ENCODE measurements at places on chromosomes 7 and 10.

DNA sequence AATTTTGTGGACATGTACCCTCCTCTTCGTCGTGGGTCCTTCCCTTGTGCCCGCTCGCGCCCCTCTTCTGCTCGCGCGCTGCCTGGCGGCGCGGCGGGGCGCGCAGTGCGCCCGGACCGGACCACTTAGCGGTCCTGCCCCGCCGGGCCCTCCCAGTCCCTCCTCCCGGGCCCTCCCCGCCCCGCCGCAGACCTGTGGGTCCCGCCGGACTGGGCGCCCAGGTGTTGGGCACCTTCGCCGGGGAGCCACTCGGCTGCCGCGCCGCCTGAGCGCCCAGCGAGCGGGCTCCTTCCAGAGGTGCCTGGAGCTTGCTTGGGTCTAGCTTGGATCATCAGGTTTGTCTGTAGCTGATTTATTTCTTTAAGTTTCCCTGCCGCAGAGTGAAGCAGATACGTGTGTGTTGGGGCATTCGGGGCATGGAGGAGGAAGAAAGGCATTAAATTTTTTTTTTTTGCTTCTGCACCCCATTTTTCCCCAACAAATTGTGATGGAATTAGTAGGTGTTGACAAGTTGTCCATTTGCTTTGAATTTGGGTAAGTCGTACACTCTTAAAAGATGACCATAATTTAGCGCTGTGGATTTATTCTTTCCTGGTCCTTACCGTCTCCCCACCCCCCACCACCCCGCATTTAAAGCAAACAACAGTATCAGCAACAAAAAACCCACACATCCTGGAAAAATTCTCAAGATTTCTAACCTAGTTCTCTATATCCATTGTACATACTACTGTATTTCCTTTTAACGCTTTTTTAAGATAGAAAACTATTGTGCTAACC is 905 bp downstream of the C1GALT1 start:
- peak; percentile 47 for DNase-seq

- DNase-seq = no peak
Observed at GRCh38 chr7:117283371-117283770, 39.5 kb downstream of the WNT2 start.

DNA sequence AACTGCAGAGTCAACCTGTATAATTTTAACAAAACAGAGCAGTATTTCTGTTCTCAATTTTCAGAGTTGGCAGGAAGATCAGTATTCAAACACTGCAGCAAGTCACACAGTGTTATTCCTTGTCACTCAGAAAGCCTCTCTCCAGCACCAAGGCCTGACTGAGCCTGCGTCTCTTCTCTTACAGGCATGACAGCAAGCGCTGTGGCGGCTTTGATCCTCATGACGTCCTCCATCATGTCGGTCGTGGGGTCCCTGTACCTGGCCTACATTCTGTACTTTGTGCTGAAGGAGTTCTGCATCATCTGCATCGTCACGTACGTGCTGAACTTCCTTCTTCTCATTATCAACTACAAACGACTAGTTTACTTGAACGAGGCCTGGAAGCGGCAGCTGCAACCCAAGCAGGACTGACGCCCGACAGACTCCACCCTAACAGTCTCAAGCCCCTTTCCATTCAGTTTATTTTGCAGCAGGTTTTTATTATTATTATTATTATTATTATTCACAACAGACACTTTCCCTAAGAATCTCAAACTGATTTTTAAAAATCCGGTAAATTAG is 28.0 kb downstream of the GUSB start:
- no peak for DNase-seq

DNA sequence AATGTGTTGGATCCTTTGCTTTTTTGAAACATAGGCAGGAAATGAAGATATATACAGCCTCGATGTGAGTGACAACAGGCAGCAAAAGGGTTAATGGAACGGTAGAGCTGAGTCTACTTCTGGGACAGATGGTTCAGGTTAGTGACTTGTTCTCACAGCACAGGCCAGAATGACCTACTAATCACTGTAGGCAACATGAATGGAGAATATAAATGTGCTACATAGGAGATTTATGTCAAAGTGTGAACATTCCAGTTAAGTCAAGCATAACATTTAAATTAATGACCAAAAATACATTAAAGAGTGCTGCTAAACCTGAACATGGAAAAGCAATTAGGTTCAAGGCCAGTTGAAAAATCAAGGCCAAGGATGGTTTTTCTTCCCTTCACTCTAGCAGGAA is 235.2 kb downstream of the POU6F2 start:
- no peak for DNase-seq

DNA sequence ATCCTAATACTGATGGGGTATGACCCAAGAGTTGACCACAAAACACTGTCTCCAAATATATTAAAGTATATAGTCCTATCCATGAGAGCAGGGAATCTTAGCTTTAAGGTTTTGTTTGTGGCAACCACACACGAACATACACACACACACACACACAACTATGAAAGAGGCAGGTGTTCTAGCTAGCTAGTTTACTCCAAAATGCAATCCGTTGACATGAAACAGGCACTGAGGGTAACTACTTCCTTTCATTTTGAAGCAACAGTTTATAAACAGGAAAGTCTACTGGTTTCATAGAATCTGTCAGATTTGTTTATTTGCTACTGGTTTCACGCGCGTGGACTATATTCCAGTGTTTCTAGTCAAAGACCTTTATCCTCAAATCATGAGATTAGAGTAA is 14.8 kb downstream of the HTR5A start:
- DNase-seq = no peak

- no peak for DNase-seq
Observed at GRCh38 chr10:101000127-101000914, 713 bp downstream of the LZTS2 start.

Data from activated CD8-positive, alpha-beta memory T cell treated with anti-CD3 and anti-CD28 coated beads, Interleukin-2, amount 50 U/mL, for 4 hours (primary cell).